Calu3 (cell line): ENCODE measurements at places on chromosomes 4 and X. TPM values are rescaled to one million over a fixed set of nuclear protein-coding genes. Genes with fewer than 3 reads are reported as not detected.
A peak's percentile ranks its signal among the peaks of the same experiment; 100 is the strongest.

- DNase-seq = no peak
Measured at GRCh38 chrX:53379008-53379710, 43.3 kb downstream of the SMC1A start.

Gene TMEM255A
- total RNA-seq = not detected in 2 replicates

GRCh38 chr4:8176547-8177399, 18.2 kb upstream of the ABLIM2 start:
- peak; percentile 59 for DNase-seq

DNA sequence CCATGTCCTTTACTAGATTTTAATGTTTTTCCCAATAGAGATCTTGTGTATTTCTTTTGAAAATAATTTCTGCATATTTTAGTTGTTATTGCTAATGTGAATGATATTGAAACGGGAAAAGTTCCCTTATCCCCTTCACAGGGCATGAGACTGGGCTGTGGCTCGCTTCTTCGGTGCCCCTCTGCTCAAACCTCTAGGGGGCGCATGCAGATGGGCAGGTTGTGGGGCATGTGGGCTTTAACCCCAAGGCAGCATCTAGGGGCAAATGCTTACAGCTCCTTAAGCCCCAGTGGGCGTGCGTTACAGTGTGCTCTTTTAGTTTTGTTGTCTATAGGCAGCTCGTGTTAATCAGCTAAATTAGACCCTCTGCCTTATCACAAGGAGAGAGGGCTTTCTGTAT, 194.7 kb downstream of the OPHN1 start:
- peak; percentile 39 for DNase-seq

Gene TSPAN6
- 69.1 and 70.6 TPM in 2 replicates for total RNA-seq

- DNase-seq = no peak
Measured at GRCh38 chr4:2484185-2484584, 15.3 kb downstream of the RNF4 start.

DNA sequence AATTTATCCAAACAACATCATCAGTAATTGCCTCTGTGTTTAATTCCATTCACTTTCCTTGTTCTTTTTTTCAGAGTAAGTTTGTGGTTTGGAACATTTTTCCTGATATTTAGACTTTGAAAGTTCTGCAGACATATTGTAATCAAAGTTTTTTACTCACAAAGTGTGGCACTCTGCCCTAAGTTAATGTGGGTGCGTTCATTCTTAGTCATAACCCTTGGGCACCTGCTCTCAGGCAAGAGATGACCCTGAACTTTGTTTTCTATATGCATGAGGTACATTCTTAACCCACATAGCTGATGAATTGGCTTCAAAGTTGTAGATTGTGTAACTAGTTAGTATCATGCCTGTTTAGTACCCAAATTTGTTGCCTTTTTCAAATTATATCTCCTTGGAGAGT, 424.3 kb downstream of the GRXCR1 start:
- DNase-seq = no peak

Gene FAM149A
- total RNA-seq = 36.3 and 45.5 TPM in 2 replicates

Gene MAP3K15
- total RNA-seq = 4.7 and 4.8 TPM in 2 replicates

DNA sequence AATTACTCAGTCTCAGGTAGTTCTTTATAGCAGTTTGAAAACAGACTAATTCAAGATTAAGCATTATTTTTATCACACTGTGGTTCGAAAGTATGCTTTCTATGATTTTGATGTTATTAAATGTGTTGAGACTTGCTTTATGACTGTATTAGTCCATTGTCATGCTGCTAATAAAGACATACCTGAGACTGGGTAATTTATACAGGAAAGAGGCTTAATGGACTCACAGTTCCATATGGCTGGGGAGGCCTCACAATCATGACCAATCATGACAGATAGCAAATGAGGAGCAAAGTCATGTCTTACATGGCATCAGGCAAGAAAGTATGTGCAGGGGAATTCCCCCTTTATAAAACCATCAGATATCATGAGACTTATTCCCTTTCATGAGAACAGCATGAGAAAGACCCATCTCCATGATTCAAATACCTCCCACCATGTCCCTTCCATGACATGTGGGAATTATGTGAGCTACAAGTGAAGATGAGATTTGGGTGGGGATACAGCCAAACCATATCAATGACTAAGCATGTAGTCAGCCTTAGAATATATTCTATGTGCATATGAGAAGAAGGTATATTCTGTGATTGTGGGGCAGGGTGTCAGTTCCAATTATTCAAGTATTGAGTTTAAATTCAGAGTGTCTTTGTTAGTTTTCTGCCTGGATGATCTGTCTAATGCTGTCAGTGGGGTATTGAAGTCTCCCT, 44.6 kb upstream of the UGT2A1 start:
- no peak for DNase-seq

DNA sequence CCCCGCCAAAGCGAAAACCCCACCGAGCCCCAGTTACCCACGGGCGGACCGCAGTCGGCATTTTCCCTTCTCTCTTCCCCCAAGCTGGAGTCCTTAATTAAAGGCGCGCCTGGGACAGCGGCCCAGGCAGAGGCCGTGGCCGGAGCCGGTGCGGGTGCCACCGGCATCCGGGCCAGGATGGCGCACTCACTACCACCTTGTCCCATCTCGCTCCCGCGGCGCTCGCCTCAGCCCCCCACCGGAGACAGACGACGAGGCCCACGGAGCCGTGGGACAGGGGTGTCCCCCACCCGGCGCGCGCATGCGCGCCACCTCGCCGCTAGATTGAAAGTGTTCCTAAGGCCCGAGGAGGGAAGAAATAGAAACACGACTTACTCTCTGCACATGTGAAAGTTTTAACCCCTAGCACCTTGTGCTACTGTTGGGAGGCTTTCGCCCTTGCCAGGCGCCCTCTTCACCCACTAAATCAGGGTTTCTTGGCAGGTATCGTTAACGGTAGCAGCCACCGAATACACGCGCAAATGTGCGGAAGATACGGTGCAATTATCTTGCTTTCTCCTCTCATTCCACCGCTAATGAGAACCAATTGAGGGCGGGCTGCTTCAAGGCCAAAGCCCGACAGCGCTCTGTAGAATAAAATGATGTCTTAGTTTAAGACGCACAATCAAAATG, 64.3 kb upstream of the CCDC160 start:
- peak; percentile 6 for DNase-seq

GRCh38 chr4:105990933-105991332, 95.7 kb downstream of the NPNT start:
- DNase-seq = peak; percentile 86

Gene IKBKG
- 39.9 and 46.3 TPM in 2 replicates for total RNA-seq

Gene KCND1
- total RNA-seq = 8.4 and 9.7 TPM in 2 replicates

Gene MXRA5
- 1.9 and 2.6 TPM in 2 replicates for total RNA-seq

GRCh38 chr4:112098841-112099530, 46.3 kb upstream of the FAM241A start:
- no peak for DNase-seq

- DNase-seq = no peak
Measured at GRCh38 chr4:171948038-171948437, 134.8 kb downstream of the GALNTL6 start.

Gene SPATA4
- total RNA-seq = not detected in 2 replicates
